ENCODE measurements at places on chromosomes 3 and 15. TPM values are rescaled to one million over a fixed set of nuclear protein-coding genes. Genes with fewer than 3 reads are reported as not detected.

The DPP8 gene
- 18.6 TPM for polyA plus RNA-seq

The HESX1 gene
- polyA plus RNA-seq, result 1.3 TPM

The BFSP2 gene
- polyA plus RNA-seq, result not detected

The GASK1A gene
- 1.6 TPM for polyA plus RNA-seq

The SCN5A gene
- polyA plus RNA-seq, result not detected

The ZNF502 gene
- polyA plus RNA-seq, result 16.0 TPM

The MEF2A gene
- polyA plus RNA-seq, result 32.2 TPM

The USP8 gene
- polyA plus RNA-seq, result 30.3 TPM

The CCDC174 gene
- polyA plus RNA-seq, result 18.0 TPM

The LSMEM2 gene
- polyA plus RNA-seq, result not detected

The UQCRC1 gene
- polyA plus RNA-seq, result 333 TPM

The CCR3 gene
- not detected for polyA plus RNA-seq

The PROK2 gene
- 0.18 TPM for polyA plus RNA-seq

The TOPBP1 gene
- 46.6 TPM for polyA plus RNA-seq

The ARGFX gene
- not detected for polyA plus RNA-seq

The CPN2 gene
- polyA plus RNA-seq, result not detected
